Upper lobe of right lung (tissue), 1 donor: ENCODE measurements at places on chromosomes 4 and X. TPM values are rescaled to one million over a fixed set of nuclear protein-coding genes. Genes with fewer than 3 reads are reported as not detected.

- no peak overlapping the region for H3K4me3 ChIP-seq
- H3K27me3 ChIP-seq: no peaks in the 10 kb centered on the region
- DNase-seq: no peak
- H3K27ac ChIP-seq: no peak overlapping the region
- H3K4me1 ChIP-seq: no peaks in the 10 kb centered on the region
These were observed 17.4 kb downstream of the CCNG2 start for GRCh38 chr4:77174426-77174825.

DNA sequence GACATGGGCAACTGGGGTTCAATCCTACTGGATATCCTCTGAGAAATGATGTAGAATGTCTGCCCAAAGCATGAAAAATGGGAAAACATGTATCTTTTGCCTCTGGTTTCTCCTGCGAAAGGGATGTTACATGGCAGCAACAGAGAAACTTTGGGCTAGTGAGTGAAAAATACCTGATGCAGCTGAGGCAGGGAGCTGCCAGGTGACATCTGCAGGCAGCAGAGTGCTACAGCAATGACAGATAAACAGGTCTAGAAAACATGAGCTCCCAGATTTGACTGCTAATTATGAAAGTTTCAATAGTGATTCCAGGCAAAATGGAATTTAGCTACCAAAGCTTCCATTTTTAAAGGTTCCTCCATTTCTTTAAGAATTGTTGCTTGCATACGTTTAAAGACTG, 4.8 kb upstream of the CXCL1 start:
- no peak overlapping the region for H3K27ac ChIP-seq
- no peaks in the 10 kb centered on the region for H3K27me3 ChIP-seq
- no peak for DNase-seq
- no peaks in the 10 kb centered on the region for H3K36me3 ChIP-seq

ASMT gene
- not detected for total RNA-seq

DNA sequence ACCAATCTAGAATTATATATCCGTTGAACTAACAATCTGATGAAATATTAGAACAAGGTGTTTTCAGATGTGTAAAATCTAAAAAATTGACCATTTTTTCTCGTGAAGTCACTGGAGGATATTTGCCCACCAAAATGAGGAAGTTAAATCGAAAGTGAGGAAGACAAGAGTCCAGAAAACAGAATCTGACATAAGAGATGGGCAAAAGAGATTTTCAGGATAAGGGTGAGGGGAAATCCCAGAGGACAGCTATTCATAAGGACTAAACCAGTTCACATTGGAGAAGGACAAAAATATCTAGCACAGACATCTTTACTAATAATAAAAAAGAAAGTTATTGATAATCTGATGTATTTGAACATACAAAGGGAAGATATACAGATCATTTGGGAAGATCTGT, 18.7 kb upstream of the ALG13 start:
- no peaks in the 10 kb centered on the region for H3K36me3 ChIP-seq
- no peaks in the 10 kb centered on the region for H3K27me3 ChIP-seq
- H3K27ac ChIP-seq: no peak overlapping the region
- no peak overlapping the region for H3K4me3 ChIP-seq
- no peaks in the 10 kb centered on the region for H3K4me1 ChIP-seq

ZNF732 gene
- total RNA-seq: 0.23 TPM

DNA sequence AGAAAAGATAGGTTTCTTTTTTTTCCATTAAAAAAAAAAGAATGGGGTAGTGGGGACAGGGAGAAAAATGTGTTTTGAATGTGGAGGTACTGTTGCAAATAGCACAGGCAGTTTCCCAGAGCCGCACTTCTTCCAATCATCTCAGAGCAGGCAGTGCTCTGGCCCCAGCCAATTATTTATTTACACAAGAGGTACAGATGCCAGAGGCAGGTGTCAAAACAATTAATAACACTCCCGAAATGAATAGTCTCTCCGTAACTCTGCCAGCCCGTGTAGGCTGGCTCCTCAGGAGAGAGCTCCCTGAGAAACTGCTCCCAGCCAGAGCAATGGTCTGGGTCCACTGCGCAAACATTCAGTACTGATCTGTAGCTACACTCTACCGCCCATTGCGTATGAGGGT, 130.8 kb upstream of the IL1RAPL2 start:
- no peak overlapping the region for H3K4me3 ChIP-seq
- H3K27me3 ChIP-seq: no peaks in the 10 kb centered on the region
- no peaks in the 10 kb centered on the region for H3K4me1 ChIP-seq

DNA sequence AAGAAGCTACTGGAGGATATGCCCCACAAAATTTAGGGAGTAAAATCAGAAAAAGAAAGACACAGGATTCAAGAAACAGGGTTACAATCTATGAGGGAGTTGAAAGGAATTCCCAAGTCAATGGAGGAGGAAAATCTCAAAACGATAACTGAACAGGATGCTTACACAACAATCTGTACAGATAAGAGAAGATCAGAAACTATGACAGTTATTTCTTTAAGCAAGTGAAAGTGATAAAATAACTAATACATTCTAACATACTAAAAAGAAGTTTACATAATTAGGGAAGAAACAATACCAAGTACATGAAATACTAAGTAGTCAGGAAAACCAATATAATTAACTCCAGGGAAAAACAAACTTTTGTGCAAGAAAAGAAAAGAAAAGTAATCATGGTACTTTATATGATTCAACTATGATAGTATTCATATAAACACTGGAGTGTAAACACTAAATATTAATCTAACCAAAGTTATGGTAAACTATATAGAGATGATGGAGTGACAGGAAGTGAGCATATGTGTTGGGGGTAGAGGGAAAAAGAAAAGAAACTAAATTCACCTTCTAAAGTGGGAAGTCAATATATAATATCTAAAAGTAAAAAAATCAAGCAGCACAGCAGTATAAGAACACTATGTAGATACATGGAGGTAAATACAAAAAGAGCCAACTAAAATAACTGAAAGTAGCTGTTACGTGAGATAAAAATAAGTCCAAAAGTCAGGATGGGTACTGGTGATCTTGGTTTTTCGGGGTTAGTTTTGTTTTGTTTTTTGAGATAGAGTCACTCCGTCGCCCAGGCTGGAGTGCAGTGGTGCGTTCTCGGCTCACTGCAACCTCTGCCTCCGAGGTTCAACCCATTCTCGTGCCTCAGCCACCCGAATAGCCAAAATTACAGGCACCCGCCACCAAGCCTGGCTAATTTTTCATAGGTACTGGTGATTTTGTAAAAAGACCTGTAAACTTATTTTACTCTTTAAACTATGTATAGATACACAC, 99.3 kb downstream of the TEX11 start:
- no peak for DNase-seq
- no peaks in the 10 kb centered on the region for H3K36me3 ChIP-seq
- H3K4me1 ChIP-seq: no peaks in the 10 kb centered on the region
- no peak overlapping the region for H3K27ac ChIP-seq

- no peaks in the 10 kb centered on the region for H3K36me3 ChIP-seq
- peaks cover 4% of the 10 kb centered on the region for H3K4me1 ChIP-seq
- H3K27ac ChIP-seq: peak overlapping the region; percentile 85
- peaks cover 6% of the 10 kb centered on the region for H3K27me3 ChIP-seq
These were observed 819 bp downstream of the PDLIM3 start for GRCh38 chr4:185534511-185534865.

TIMP1 gene
- 324 TPM for total RNA-seq

- H3K4me1 ChIP-seq: no peaks in the 10 kb centered on the region
- no peak overlapping the region for H3K27ac ChIP-seq
- no peak for DNase-seq
- H3K27me3 ChIP-seq: no peaks in the 10 kb centered on the region
These were observed 48.3 kb upstream of the GRPR start for GRCh38 chrX:16075087-16075486.

DNA sequence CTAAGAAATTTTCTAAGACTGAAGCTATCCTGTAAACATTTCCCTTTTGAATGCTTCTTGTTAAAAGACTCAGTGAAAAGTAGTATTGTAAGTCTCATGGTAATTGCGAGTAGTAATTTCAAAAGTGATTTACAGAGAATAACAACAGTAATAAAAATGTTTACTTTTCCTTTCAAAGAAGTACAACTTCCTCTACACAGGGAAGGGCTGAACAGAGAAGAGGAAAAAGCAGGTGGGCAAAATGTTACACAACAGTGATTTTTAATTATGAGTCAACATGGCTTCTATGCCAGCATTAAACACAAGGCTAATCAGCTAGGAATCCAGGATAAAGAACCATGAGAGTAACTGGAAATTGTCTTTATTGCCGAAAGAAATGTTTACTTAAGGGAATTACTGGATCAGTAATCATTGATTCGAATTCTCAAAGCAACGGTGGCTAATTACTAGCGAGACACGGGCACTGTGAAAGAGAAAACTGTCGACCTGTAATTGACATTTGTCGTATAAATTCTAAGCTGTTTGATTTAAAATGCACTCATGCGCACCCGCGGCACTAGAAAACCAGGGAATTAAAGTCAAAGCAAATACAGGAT, 15.4 kb downstream of the UTP3 start:
- no peaks in the 10 kb centered on the region for H3K36me3 ChIP-seq
- peaks cover 19% of the 10 kb centered on the region for H3K4me1 ChIP-seq
- peak overlapping the region; percentile 89 for H3K4me3 ChIP-seq
- no peak for DNase-seq
- H3K27ac ChIP-seq: peak overlapping the region; percentile 93

GRCh38 chr4:147942729-147943128, 210.8 kb downstream of the ARHGAP10 start:
- no peaks in the 10 kb centered on the region for H3K4me1 ChIP-seq
- no peaks in the 10 kb centered on the region for H3K27me3 ChIP-seq
- H3K4me3 ChIP-seq: no peak overlapping the region

- no peaks in the 10 kb centered on the region for H3K36me3 ChIP-seq
- DNase-seq: no peak
- no peak overlapping the region for H3K4me3 ChIP-seq
- H3K27ac ChIP-seq: no peak overlapping the region
- no peaks in the 10 kb centered on the region for H3K4me1 ChIP-seq
- no peaks in the 10 kb centered on the region for H3K27me3 ChIP-seq
These were observed 67.4 kb upstream of the WDR1 start for GRCh38 chr4:10184041-10184440.

GRCh38 chrX:25344161-25344936, 328.6 kb upstream of the ARX start:
- H3K27me3 ChIP-seq: no peaks in the 10 kb centered on the region
- H3K4me1 ChIP-seq: no peaks in the 10 kb centered on the region
- H3K4me3 ChIP-seq: no peak overlapping the region
- DNase-seq: no peak
- no peaks in the 10 kb centered on the region for H3K36me3 ChIP-seq

GRCh38 chr4:14196131-14196530, 568.6 kb upstream of the BOD1L1 start:
- no peak overlapping the region for H3K4me3 ChIP-seq
- no peaks in the 10 kb centered on the region for H3K4me1 ChIP-seq

DNA sequence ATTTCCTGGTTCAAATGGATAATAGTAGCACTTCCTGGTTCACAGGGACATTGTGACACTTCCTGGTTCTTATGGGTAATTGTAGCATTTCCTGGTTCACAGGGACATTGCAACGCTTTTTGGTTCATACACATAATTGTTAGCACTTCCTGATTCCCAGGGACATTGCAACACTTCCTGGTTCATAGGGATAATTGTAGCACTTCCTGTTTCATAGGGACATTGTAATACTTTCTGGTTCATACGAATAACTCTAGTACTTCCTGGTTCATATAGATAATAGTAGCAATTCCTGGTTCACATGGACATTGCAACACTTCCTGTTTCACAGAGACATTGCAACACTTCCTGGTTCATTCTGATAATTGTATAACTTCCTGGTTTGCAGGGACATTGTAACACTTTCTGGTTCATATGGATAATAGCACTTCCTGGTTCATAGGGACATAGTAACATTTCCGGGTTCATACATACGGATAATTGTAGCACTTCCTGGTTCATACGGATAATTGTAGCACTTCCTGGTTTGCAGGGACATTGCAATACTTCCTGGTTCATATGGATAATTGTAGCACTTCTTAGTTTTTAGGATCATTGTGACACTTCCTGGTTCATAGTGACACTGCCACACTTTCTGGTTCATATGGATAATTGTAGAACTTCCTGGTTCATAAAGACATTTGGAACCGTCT, 61.6 kb upstream of the CD99 start:
- H3K36me3 ChIP-seq: peaks cover 23% of the 10 kb centered on the region
- no peak for DNase-seq
- no peaks in the 10 kb centered on the region for H3K4me1 ChIP-seq
- peak overlapping the region; percentile 58 for H3K27ac ChIP-seq
- H3K27me3 ChIP-seq: no peaks in the 10 kb centered on the region
